NCI-H1048 (cell line): ENCODE measurements at places on chromosomes 1 and 21.

- peak; percentile 56 for DNase-seq
These were observed 101.4 kb upstream of the RGS1 start for GRCh38 chr1:192474080-192474683.

- no peak for DNase-seq
These were observed 101.7 kb upstream of the COG2 start for GRCh38 chr1:230540421-230541155.

DNA sequence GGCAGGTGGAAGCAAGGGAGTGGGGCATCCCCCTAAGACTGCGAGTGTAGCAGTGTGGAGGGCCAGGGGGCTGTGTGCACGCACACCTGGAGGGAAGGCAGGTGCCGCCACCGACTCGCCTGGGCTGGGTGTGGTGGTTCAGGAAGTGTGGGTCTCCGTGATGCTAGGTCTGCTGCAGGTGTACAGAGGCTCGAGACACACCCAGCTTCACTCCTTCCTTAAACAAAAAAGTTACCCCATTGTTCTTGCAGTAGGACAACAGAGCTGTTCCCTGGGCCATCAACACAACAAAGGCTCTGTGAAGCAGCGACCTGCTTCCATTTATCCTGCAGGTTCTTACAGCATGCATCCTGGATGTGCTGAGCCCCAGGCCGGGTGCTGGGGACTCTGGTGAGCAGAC is 100.4 kb upstream of the TMEM51 start:
- DNase-seq = no peak

GRCh38 chr1:213767683-213768082 is 220.1 kb upstream of the PROX1 start:
- no peak for DNase-seq

DNA sequence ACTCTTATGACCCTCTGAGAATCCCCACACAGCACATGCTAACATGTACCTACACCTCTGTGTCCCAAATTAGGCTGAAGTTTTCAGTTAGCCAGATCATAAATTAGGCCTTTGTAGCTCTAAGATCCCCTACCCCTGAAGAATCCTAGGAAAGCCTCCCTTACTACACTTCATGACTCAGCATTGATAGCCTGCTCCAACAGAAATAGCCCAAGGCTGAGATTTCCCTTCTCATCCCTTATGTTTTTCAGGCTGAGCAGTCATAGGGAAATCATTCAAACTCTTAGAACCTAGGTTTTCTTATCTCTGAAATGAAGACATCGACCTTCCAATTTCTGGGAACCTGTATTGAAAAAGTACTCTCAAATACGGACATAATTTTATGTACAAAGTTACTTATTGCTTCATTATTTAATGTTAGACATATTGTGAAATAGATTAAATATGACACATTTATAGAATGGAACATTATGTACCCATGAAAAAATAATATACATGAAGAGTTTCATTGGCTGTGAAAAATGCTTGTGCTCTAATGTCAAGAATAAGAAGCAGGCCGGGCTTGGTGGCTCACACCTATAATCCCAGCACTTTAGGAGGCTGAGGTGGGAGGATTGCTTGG is 122.4 kb upstream of the UBE2U start:
- no peak for DNase-seq

DNA sequence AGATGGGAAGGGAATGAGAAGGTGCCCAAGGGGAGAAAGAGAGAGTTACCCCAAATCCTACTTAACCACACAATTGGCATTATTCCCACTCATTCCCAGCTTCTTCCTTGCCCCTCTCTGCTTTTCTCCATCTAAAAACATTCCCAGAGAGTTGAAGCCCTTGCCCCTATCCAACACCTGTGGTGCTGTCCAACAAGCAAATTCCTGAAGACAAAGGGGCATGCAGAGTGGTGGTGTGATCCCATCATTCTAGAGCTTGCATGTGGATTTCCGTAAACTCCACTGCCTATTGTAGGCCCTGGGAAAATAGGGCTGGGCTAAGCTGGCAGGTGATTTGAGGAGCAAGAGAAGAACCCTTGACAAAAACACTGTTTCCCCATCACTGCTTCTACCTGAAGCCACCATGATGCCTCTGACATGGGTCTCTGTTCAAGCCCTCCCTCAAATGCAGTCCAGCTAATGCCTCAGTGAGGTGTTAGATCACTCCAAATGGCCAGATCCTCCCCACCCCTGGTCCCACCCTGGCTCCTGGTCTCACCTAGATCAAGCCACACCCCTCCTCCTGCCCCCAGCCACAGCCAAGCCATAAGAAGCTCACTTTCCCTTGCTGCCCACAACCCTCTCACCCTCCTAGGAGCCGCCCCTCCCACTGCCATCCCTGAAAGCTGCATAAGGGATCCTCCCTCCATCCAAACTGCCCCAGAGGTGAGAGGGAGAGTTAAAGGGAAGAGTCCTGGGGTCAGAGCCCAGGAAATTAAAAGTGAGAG is 29.5 kb downstream of the SYT2 start:
- no peak for DNase-seq

GRCh38 chr1:96478228-96478627 is 243.4 kb upstream of the PTBP2 start:
- no peak for DNase-seq

GRCh38 chr1:153509729-153510354 is 25.9 kb downstream of the S100A6 start:
- peak; percentile 25 for DNase-seq

DNA sequence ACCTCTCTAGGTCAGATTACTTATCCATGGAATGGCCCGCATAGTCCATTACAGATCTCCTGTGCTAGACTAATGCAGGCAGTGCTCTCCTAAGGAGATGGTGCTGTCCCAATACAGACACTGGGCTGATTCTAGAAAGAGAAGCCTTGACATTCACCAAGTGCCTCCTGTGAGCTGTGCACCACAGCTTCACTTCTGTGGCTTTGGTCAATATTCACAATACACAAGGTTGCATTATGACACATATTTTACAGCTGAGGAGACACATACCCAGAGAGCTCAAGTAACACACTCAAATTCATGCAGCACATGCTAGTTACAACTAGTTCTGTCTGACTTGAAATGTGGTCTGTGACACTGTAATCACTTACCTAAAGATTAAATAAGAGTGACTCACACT is 59.4 kb upstream of the LRRC8B start:
- DNase-seq = no peak

- DNase-seq = no peak
These were observed 108.2 kb downstream of the TIAM1 start for GRCh38 chr21:31235671-31236450.

- no peak for DNase-seq
These were observed 8.9 kb upstream of the RBM34 start for GRCh38 chr1:235169986-235170385.

- DNase-seq = no peak
These were observed 1643.1 kb upstream of the B3GALT2 start for GRCh38 chr1:194829492-194829891.

DNA sequence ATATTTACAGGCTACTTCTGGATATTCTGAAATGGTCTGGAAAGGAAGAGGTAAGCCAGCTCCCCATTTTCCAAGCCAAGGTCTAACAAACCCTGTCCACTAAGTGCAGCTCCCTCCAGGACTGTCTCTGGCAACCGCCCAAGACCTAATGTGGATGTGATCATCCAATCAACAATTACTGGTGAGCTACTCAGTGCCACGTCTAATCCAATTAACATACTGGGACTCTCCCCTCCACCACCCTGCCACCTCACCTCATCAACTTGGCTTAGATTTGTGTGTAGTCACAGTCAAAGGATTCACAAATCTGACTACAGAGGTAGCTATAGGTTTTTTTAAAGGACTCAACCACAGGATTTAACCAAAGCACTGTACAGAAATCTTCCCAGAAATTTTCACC is 25.4 kb upstream of the S100A7 start:
- no peak for DNase-seq

GRCh38 chr1:161206411-161207140 is 4.4 kb downstream of the NDUFS2 start:
- no peak for DNase-seq
